CD4-positive, alpha-beta T cell (primary cell): ENCODE measurements at places on chromosomes 3 and 15.

DNA sequence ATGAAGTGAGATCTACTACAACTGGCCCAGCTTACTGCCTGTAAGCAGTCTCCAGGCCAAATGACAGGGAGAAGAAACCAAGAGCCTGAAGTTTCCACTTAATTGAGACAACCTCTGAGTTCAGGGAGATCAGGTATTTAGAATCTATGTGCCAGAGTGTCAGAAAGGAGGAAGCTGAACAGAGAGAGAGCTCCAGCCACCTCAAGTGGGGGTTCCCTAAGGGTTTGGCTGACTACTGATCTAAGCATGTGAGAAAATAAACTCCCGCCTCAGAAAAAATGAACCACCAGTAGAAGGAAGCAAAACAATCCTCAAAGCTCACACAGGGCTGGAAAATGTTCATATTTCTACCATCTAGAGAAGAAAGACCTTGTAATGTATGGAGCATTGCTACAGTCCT lies 25.0 kb downstream of the ADAM10 start:
- peak; percentile 31 for DNase-seq

DNA sequence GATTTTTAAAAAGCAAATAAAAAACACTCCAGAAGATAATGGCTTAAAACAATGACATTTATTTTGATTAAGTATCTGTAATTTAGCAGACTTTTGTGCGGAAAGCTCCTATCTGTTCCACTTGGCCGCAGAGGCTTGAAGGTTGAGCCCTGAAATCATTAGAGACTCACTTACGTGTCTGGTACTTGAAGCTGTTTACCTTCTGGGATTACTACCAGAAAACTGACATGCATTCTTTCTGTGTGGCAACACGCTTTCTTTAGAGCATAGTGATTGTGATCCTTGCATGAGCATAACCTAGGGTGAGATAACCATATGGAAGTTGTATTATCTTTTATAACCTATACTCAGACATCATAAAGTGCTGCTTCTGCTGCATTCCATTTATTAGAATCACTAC lies 298.5 kb downstream of the SI start:
- no peak for DNase-seq

DNA sequence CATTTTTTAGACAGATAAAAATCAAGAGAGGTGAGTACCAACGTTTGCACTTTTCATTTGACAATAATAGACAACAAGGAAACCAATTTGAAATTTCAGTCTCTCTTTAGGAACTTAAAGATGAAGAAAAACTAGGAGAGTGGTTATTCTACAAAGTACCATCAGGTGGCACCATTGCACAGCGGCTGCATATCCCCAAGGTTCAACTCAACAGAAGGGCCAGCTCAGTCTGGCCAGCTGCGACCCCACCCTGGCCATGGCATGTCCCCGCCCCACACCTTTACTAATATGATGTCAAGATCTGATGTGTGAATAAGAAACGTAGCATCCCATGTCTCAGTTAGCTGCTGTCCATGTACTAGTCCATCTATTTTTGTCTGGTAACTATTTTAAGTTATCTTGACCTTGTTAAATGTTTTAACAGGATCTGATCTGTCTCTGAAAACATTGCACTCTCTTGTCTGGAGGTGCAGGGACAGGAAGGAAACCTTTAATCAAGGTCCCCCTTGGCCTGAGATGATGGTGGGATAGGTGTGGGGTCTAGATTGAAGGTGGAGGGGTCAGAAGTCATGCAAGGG lies 35.5 kb upstream of the CGNL1 start:
- no peak for DNase-seq

DNA sequence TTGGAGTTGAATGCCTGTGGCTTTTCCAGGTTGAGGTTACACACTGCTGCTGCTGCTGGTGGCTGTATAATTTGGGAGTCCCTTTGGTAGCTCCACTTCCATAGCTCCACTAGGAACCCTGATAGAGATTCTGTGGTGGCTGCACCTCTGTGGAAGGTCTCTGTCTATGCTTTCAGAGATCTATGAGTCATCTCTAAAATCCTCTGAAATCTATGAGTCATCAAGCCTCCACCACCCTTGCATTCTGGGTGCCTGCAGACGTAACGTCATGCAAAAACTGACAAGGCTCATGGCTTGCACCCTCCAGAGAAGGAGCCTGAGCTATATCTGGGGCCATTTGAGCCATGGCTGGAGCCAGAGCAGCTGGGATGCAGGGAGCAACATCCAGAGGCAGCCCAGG lies 1037.0 kb upstream of the CFAP20DC start:
- no peak for DNase-seq

GRCh38 chr3:120841264-120841663 lies 66.7 kb upstream of the STXBP5L start:
- no peak for DNase-seq

GRCh38 chr3:81816473-81817250 lies 55.2 kb upstream of the GBE1 start:
- DNase-seq: no peak

DNA sequence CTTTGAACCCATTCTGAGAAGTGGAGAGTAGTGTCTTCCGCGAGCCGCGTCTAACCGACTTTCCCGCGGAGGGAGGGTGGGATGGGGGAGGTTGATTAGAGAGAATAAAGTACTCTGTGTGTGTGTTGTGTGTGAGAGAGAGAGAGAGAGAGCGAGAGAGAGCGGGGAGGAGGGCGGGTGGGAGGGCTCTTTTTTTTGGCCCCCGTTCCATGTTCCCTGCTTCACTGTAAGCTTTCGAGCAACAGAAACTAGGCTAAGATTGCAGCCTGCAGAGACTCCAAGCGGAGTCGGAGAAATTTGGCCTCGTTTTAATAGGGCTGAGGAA lies 1.6 kb upstream of the MEIS2 start:
- DNase-seq: no peak
